ENCODE measurements at places on chromosomes 13 and 19. TPM values are rescaled to one million over a fixed set of nuclear protein-coding genes. Genes with fewer than 3 reads are reported as not detected.

- H3K27me3 ChIP-seq = no peaks in the 10 kb centered on the region
- no peaks in the 10 kb centered on the region for H3K36me3 ChIP-seq
- H3K4me3 ChIP-seq = peak overlapping the region; percentile 71
- H3K4me1 ChIP-seq = peaks cover 10% of the 10 kb centered on the region
- DNase-seq = no peak
Observed at GRCh38 chr13:20566468-20566897, 474 bp upstream of the IFT88 start.

DAPK3 gene
- 133 TPM for total RNA-seq

- no peak for DNase-seq
- no peaks in the 10 kb centered on the region for H3K36me3 ChIP-seq
- no peak overlapping the region for H3K4me3 ChIP-seq
- no peaks in the 10 kb centered on the region for H3K27me3 ChIP-seq
- peaks cover 10% of the 10 kb centered on the region for H3K4me1 ChIP-seq
Observed at GRCh38 chr13:50892210-50892944, 17.2 kb upstream of the RNASEH2B start.

FREM2 gene
- total RNA-seq = 37.8 TPM

MAB21L1 gene
- total RNA-seq = 0.03 TPM

Measured in cardiac muscle cell (in vitro differentiated cells and primary cell).